Renal cortical epithelial cell (primary cell): ENCODE measurements at places on chromosomes 13 and 19. TPM values are rescaled to one million over a fixed set of nuclear protein-coding genes. Genes with fewer than 3 reads are reported as not detected.

DNA sequence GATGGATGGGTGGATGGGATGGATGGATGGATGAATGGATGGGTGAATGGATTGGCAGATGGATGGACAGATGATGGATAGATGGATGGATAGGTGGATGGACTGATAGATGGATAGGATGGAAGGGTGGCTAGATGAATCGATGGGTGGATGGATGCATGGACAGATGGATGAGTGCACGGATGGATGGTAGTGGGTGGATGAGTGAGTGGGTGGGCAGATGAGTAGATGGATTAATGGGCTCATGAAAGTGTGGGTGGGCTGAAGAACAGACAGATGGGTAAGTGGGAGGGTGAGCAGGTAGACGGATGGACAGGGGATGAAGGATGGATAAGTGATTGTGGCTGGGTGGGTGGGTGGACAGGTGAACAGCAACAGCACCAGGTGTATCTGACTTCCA is 5.7 kb downstream of the SEMA6B start:
- DNase-seq: no peak

DNA sequence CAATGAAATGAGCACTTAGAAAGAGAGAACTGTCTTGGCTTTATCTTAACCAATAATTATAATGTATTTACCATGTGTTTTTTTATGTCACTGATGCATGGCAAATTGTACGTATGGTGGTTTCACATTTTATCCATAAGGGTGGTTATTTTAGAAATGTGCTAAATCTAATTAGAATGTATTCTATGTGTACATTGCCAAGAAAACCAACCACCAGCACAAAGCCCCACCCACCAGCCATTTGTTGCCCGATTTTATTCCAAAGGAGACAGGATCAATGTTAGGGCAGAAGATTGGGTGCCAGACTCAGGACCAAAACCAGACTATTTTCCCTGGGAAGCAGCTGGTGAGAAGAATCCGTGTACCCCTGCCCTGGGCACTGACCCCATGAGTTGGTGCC is 63.0 kb upstream of the SOX1 start:
- no peak for DNase-seq

GRCh38 chr19:46954993-46955812 is 64.4 kb upstream of the NPAS1 start:
- no peak for DNase-seq

- no peak for DNase-seq
Observed at GRCh38 chr13:75929076-75929475, 292.9 kb downstream of the LMO7 start.

GRCh38 chr19:55484593-55485438 is at the start of gene NAT14:
TSS of gene NAT14 (plus strand) at chr19:55485188. CDS start at chr19:55485709, 521 bp downstream.
- DNase-seq: no peak

DNA sequence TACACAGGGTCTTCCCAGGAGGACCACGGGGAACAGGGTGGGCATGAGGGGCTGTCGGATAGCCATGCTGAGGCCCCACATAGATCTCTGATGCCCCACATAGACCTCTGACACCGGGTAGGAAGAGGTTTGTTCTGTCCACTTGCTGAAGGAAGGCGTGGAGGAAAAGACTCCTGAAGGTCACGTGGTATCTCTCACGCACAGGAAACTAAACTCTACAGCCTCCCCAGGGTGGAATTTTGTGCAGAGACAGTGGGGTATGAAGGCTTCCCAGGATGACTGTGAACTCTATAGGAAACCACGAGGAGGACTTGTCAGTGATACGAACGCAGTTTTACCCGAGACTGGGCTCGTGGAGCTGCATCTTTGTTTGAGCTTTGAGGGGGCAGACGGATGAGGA is 2.8 kb downstream of the EVI5L start:
- DNase-seq: no peak

DNA sequence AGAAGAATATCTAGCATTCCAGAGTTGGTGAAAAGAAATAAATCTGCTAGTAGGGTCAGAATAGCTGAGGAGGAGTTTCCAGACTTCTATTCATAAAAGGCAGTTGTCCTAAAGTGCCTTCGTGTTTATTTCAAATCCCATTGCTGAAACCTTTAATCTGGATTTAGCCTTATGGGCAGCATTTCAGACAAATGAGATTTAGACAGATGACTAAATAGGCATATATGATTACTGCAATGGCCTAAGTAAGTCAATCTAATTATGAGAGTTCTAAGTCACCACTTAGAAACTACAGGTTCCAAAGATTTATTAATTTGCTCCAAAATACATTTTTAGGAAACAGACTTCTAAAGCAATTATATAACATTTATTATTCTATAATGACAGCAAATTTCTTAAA is 368.7 kb downstream of the LIG4 start:
- DNase-seq: no peak

DNA sequence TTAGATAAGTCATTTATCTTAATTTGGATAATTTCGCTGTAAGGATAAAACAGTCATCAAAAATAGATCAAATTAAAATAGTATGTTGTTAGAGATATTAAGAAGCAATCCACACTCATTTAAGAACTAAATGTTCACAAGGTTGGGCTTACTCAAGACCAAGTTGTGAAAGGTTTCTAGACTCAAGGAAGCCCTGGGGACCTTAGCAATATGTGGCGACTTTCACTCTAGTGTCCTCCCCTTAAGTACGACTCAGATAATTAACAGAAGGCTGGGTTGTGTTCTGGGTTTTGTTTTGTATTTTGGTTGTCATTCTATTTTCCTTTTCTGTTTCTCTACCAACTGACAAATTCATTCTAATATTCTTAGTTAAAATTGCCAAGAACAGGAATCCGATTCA is 1008.0 kb downstream of the PCDH9 start:
- DNase-seq: no peak

GRCh38 chr19:46385636-46386035 is 27.7 kb downstream of the CCDC8 start:
- no peak for DNase-seq

DNA sequence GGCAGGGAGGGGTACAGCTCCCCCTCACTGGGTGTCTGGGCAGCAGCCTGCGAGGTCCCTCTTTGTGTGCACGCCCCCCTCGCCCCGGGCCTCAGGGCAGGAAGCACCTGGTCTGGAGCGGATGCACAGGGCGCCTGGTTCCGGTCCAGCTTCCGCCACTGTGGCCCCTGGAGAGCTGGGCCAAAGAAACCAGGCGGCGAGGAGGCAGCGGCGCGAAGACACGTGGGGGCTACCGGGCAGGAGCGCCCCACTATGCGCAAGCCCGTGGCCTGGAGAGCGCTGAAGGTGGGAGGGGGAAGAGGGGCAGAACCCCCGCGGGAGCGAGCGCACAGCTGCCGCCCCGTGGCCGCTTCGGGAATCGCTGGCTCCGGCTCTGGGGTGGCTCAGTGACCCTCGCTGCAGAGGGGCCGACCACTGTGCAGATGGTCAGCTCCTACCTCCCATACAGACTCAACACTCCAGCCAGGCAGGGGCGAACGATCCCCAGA is 1.7 kb upstream of the LYL1 start:
- DNase-seq: no peak

DNA sequence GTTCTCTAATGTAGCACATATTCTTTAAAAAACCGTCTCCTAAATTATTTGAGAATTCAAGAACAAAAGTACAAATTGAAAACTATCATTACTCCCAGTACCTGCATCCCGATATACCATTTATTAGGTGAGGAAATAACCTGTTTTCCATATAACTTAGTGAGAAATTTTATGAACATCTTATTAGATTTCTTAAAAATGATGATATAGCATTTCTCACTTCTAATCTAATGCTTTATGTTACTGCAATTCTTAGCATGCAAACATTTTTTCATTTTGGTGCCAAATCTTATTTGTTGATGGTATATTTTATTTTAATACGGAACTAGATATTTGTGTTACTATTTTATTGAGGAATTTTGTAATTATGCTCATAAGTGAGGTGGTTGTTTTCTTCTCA is 1321.3 kb upstream of the SLC10A2 start:
- DNase-seq: no peak

DNA sequence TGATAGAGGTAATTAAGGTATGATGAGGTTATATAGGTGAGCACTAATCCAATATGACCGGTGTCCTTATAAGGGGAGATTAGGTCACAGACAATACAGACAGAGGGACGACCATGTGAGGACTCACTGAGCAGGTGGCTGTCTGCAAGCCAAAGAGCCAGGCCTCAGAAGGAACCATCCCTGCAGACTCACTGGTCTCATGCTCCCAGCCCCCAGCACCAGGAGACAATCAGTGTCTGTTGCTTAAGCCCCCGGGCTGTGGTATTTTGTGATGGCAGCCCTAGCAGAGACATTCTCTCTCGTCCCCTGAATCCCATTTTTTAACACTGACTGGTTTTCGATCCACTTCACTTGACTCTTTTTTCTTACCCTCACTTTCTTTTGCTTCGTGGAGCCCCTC is 51.9 kb upstream of the PABPC3 start:
- no peak for DNase-seq

- peak; percentile 58 for DNase-seq
Observed at GRCh38 chr19:54266133-54266532, 9.1 kb upstream of the LILRB5 start.

- peak; percentile 7 for DNase-seq
Observed at GRCh38 chr13:48773531-48774275, 120.0 kb downstream of the CYSLTR2 start.

DNA sequence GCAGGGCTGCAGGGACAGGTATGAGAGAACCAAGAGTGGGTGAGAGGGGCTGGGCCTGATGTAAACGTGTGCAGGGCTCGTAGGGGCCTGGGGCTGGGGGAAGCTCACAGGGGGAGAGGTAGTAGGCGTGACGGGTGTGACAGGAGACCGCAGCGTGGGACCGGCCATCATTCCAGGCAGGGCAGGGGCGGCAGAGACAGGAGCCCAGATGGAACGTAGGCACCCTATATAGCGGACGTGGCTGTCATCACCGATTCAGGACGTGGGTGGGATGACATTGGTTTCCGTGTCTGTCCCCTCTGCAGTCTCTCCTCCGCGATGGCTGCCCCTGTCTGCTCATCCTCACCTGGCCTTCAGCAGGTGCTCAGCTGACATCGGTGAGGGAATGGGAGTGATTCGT is 48.4 kb downstream of the IER2 start:
- DNase-seq: no peak

DNA sequence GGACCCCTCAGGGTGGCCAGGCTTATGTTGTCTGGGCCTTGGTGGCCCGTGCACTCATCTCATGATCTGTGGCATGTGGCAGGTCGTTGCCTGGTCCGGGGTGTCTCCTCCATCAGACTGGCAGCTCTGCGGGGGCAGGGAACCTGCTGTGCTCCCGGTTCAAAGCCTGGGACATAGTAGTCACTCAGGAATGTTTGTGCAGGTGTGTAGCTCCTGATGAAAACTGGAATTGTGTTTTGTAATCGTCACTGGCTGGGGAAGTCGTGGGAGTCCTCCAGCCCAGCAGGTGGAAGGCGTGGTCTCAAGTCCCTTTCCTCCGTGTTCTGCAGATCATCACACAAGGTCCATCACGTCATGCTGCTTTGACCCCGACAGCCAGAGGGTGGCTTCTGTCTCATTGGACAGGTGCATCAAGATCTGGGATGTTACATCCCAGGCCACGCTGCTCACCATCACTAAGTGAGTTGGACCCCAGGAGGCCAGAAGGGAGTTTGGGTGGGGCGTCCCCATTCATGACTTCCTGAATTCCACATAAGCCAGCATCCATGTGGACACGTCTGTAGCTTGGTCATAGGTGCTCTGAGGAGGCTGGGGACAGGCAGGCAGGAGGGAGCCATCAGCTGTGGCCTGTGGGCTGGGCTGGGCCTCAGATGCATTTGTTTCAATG is 19.1 kb downstream of the WDR88 start:
- no peak for DNase-seq

GRCh38 chr19:44719262-44719701 is 20.3 kb downstream of the CEACAM16 start:
- DNase-seq: no peak

- no peak for DNase-seq
Observed at GRCh38 chr19:2110822-2111221, 14.1 kb downstream of the IZUMO4 start.

GRCh38 chr13:97179501-97179900 is 42.6 kb upstream of the MBNL2 start:
- no peak for DNase-seq

DNA sequence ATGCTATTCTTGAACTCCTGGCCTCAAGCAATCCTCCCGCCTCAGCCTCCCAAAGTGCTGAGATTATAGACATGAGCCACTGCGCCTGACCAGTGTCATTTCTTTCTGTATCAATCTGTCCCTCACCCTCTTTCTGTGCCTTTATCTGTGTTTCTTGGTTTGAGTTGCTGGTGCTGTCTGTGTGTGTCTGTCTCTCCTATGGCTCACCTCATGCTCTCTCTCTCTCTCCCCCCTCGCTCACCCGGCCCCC is 9.9 kb downstream of the IRF2BP1 start:
- DNase-seq: no peak

- no peak for DNase-seq
Observed at GRCh38 chr13:51551416-51551815, 32.8 kb upstream of the WDFY2 start.

GRCh38 chr19:31347828-31348392 is 1.3 kb downstream of the TSHZ3 start:
- no peak for DNase-seq

GRCh38 chr19:42380155-42380554 is 9.9 kb downstream of the CNFN start:
- no peak for DNase-seq

DNA sequence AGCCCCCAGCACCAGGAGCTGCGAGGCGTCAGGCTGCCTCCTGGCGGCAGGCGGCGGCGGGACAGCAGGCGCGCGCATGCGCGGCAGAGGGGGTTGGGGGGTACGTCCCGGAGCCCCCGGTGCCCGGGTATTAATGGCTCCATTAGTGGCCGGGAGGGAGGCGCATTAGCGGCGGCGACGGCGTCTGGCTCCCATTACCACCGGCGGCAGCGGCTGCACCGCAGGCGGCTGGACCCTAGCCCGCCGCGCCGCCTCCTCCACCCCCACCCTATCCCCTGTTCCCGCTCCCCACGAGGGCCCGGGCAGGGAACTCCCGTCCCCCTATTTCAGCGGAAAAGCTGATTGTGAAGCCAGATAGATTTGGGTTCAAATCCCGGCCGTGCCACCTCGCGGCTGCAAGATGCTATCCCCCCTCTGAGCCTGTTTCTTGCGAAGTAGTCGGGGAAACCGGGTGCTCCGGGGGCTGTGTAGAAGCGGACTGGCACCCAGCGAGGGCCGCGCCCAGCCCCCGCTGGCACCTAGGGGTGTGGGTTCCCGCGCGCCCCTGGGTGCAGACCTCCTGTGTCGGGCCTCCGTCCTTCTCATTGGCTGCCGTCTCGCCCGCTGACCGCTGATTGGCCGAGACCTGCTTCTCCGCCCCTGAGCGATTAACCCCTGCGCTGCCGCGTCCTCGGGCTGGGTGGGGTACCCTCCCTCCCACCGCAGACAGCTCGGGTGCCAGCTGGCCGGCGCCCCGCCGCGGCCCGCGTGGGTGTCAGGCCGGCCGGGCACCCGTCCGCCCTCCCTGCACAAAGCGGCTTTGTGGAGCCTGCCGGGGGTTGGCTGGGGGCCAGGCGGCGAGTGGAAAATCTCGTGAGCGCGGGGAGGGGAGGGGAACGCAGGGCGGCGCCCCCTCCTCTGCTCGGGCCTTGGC is 11.1 kb downstream of the CIC start:
- peak; percentile 55 for DNase-seq

The OR7C1 gene
- total RNA-seq: not detected in 2 replicates

The CPT1C gene
- 1.9 and 2.5 TPM in 2 replicates for total RNA-seq

The CBY2 gene
- 0.05 TPM in 1 of 2 replicates, not detected in the other for total RNA-seq

The CEACAM3 gene
- not detected in 2 replicates for total RNA-seq

The CNN1 gene
- total RNA-seq: 2.7 and 10.9 TPM in 2 replicates

The C1QTNF9 gene
- total RNA-seq: not detected in 2 replicates

The PRR19 gene
- total RNA-seq: 0.65 TPM in 1 of 2 replicates, not detected in the other

The ZNF578 gene
- 3.5 and 6.5 TPM in 2 replicates for total RNA-seq

The ZNF229 gene
- 11.3 and 13.4 TPM in 2 replicates for total RNA-seq

The HSH2D gene
- total RNA-seq: 0.05 and 6.3 TPM in 2 replicates

The LGALS14 gene
- not detected in 2 replicates for total RNA-seq

The CASP14 gene
- not detected in 2 replicates for total RNA-seq

The ZNF222 gene
- total RNA-seq: 4.5 and 5.9 TPM in 2 replicates
